Hematopoietic multipotent progenitor cell treated with erythropoietin and hydrocortisone succinate and interleukin-3 and kit ligand, for 15 days (in vitro differentiated cells): ENCODE measurements at places on chromosomes 2 and 18.

DNA sequence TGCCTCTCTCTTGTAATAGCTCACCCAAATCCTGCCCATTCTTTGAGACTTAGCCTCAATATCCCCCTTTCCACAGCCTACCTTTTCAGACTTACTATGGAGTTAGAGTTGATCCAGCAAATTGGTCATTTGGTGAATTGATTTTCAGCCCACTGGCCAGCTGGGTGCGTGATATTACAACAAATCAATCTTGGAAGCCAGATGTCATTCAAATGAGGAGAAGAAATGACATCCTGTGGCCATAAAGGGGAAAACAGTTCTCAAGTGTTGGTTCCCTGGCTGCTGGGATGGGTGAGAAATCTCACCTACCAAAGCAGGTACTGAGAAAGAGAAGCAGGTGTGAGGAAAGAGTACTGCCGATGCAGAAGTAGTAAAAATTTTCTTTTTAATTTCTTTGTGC, 36.7 kb upstream of the FOXI3 start:
- no peak for DNase-seq

DNA sequence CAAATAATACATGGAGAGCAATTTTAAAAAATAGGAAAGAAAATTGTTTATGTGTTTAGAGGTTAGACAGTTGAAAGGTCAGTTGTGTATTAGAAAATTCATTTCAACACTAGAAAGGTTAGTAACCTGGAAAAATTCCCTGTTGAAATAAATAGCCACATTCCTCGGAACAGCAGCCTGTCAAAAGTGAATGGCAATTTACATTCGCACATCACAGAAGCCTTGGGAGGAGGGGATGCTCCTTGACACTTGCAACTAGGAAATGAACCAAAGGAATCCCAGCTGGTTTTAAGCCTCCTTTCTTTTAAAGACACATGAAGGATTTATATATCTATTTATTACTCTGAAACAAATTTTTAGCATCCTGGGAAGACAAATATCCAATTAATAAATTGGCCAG, 653.5 kb upstream of the LRRTM4 start:
- DNase-seq = no peak

DNA sequence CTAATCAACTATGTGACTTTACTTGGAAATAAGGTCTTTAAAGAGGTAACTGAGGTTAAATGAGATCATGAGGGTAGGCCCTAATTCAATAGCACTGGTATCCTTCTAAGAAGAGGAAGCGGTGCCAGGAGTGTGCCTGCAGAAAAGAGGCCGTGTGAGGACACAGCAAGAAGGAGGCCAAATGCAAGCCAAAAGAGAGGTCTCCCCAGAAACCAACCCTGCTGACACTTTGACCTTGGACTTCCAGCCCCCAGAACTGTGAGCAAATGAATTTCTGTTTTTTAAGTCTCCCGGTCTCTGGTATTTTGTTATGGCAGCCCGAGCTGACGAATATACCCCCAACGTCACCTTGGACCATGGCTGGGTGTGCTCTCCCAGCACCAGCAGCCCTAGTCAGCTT, 257.5 kb upstream of the NCKAP5 start:
- no peak for DNase-seq

GRCh38 chr2:231364961-231365810, 30.3 kb upstream of the B3GNT7 start:
- DNase-seq = no peak

DNA sequence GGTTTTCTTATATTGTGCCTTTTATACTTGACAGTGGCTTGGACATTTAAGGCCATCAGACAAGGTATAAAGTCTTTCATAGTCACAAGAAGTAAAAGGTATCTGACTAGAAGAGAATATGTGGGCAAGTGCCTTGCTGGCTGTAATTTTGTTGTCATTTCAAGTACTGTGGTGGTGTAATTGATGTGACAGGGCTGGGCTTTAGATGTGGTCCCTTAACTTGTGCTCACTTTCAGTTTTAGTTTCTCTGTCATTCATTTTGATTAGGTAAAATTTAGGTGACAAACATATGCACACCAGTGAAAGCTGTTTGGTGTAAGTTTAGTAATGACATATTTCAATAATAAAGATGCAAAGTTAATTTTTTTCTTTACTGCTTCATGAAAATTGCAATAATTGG, 31.2 kb upstream of the TBR1 start:
- DNase-seq = no peak

- no peak for DNase-seq
These were observed 21.6 kb upstream of the SP3 start for GRCh38 chr2:173986805-173987204.

GRCh38 chr2:33208400-33208799, 261.6 kb downstream of the LTBP1 start:
- no peak for DNase-seq

DNA sequence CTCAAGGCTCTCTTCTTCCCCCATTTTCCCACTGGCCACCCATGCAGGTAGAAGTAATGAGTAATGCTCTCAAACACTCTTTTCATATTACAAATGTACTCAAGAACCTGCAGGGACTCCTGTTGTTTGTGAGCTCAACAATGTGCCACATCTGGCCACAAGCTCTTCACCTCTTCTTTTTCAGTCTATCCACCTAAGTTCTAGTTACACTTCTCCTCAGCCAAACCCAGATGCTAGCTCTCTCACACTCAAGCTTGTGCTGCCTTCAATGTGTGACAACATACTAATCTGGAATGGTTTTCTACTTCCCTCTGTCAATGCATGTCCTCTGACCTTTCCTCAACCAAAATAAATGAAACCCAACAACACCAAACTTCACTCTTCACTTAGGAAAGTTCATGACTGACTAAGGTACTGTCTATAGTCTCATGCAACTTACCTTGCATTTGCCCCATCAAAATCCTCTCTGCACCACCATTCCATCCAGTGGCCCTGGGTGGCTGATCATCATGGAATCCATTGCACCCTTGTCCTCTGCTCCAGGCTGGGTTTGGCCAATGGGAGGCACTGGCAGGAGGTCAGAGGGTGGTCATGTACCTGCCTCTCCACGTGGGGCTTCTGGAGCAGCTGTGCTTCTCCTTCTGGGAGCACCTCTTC, 5.3 kb upstream of the IL18R1 start:
- no peak for DNase-seq

DNA sequence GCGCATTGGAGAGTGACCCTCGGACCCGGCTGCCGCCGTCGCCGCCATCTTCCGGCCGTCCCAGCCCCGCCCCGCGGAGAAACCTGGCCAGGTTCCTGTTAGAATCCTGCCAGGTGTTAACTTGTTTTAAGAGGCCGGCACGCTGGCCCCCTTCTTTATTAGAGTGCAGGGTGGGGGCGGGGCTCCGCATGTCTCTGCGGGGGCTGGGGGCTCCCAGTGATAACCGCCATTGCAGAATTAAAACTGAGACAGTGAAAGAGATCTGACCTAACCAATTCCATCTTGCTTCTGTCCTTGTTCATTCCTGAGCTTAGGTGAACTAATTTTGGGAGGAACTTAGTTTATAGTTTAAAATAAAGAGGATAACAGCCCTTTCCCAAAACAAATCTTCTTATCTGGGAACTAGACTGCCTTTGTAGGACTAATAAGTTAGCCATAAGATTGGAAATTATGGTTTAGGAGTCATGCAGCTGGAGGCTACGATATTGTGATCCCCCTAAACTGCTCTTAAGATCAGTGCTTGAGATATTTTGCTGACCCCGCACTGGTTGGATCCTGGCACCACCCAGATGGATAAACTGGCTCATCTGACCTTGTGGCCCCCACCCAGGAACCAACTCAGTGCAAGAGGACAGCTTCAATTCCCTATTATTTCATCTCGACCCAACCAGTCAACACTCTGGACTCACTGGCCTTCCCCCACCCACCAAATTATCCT, 543 bp upstream of the STARD7 start:
- DNase-seq = no peak

GRCh38 chr2:120490091-120490798, 144.3 kb downstream of the INHBB start:
- DNase-seq = no peak

GRCh38 chr2:132589111-132589830, 80.7 kb downstream of the LYPD1 start:
- DNase-seq = no peak

DNA sequence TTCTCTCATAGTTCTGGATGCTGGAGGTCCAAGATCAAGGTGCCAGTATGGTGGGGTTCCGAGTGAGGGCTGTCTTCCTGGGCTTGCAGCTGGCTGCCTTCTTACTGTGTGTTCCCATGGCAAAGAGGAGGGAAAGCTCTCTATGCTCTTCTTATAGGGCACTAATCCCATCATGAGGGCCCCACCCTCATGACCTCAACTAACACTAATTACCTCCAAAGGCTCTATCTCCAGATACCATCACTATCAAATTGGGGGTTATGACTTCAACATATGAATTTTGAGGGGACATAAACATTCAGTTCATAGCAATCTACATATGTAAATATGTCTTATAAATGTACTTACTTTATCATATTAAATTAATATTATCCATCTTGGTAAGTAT, 274.5 kb upstream of the SESTD1 start:
- no peak for DNase-seq

GRCh38 chr18:41939326-41939725, 15.7 kb upstream of the PIK3C3 start:
- no peak for DNase-seq

GRCh38 chr2:127818794-127819425, 7.9 kb upstream of the WDR33 start:
- no peak for DNase-seq

GRCh38 chr18:34380326-34380725, 155.6 kb upstream of the NOL4 start:
- no peak for DNase-seq
